ENCODE measurements at places on chromosomes 2 and 18.

DNA sequence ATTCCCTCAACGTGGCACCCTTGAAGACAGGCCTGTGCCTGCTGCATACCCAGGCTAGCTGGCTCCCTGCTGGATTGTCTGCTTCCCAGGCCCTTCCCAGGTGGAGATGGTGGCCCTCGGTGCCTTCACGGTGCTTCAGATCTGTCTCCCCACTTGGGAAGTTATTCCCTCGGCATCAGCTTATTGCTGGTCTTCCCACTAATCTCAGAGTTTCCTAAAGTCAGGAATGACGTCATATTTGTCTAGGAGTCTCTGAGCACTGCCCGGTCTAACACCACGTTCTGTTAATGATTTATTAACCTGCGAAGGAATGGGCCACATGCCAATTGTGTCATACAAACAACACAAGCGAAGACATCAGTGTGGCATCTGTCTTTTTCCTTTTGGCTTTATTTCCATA is 269.8 kb upstream of the ID2 start:
- DNase-seq: no peak

DNA sequence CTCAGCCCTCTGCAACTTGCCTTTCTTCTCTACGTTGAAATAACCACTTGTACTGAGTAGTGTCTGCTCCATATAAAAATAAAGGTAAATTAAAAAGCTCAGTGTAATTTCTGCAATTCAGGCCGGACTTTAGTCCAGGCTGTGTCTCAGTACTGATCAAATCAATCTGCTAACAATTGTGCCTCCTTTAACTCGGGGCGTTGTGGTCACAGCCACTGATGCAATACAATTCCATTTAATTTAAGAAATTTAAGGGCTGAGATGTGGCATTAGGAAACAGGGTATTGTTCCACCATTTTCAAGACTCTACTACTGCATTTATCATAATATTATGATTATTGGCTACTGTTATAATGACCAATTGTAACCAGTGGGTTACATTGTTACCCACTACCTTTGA is 60.0 kb upstream of the NPAS2 start:
- no peak for DNase-seq

GRCh38 chr2:233688341-233688740 is 4.3 kb upstream of the UGT1A6 start:
- DNase-seq: no peak

DNA sequence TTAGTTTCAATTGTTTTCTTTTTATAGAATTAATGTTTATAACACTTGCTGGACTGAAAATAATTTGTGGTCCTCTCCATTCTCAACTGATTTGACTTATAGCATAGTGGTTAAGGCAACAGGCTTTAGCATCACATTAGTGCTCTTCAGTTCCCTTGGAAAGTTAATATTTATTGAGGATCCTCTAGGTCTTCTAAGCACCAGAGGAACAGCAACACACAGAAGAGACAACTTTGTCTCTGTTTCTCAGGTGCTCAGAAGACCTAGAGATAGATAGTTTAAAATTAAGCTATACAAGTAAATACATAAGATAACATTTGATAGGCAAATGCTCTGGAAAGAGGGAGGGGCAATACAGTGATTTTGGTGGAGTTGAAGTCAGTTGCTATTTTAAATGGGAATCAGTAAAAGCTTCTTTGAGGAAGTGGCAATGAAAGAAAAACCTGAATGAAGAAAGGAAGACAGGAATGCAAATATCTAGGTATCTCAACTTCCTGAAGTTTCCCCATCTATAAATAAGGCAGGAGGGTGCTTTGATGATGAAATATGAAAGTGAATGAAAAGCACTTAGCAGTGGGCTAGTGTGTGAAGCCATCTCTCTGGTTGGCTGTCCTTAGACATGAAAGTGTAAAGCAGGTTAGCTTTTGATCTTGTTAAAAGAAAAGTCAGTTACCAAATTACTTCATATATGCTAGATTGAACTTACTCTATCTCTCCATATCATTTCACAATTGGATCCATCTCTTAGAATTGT is 7.9 kb downstream of the NEUROD1 start:
- no peak for DNase-seq

DNA sequence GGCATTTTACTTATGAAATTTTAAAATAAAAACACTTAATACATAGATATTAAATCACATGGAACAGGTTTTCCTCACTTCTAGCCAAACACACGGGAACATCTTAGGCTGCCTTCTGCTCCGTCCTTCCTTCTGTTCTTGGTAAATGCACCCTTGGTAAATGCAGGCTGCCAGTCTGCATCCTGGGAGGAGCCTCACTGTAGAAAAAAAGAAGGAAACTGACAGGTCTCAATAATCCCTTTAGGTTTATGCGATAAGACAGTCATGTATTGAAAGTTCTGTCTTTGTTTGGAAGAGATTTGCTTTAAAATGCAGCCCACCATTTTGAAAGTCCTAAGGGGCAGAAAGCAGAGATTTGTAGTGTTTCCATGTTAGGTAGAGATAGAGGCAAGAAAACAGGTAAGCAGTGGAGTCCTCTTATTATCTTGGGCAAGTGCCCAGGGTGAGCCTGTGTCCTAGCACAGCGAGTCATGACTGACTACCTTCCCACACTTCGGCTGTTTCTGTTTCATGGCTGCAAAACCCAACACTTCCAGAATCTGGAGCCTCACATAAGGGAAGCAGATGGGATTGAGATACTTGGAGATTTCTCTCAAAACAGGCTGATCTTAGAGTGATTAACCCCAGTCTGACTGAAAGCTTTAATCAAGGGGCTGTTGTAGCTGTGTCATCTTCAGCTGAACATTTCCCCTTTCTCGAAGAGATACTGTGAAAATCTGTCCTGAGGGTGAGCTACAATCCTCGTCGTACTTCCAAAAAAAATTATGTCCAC is 131.4 kb upstream of the MAP3K20 start:
- DNase-seq: no peak

DNA sequence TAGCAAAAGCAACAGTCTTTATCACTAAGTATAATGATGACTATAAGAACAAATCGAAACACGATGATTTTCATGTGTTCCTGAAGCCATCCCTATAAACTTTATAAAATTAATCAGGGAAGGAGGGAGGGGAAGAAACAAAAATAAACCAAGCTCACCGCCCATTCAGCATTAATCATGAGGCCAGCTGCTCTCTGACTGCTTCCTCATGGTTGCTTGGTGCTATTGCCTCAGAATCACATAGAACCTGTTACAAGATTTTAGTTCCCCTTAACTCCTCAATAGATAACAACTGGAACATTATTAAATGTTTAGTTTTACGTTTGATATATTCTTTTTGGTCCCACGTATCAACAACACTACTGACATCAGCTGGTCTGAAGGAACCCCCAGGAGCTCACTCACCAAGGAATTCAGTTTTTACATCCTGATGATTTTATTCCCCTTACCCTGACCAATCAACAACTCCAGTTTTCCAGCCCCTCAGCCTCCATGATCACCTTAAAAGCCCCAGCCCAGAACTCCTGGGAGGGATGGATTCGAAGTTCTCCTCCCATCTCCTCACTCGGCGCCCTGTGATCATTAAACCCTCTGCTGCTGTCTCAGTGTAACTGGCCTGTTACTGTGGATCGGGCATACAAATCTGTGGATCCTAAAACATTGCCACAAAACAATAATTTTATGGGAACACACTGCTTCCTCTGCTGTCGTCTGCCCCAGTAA is 10.6 kb upstream of the HNRNPLL start:
- DNase-seq: no peak

- DNase-seq: no peak
These were observed 153.6 kb downstream of the NCKAP5 start for GRCh38 chr2:133414486-133415209.

DNA sequence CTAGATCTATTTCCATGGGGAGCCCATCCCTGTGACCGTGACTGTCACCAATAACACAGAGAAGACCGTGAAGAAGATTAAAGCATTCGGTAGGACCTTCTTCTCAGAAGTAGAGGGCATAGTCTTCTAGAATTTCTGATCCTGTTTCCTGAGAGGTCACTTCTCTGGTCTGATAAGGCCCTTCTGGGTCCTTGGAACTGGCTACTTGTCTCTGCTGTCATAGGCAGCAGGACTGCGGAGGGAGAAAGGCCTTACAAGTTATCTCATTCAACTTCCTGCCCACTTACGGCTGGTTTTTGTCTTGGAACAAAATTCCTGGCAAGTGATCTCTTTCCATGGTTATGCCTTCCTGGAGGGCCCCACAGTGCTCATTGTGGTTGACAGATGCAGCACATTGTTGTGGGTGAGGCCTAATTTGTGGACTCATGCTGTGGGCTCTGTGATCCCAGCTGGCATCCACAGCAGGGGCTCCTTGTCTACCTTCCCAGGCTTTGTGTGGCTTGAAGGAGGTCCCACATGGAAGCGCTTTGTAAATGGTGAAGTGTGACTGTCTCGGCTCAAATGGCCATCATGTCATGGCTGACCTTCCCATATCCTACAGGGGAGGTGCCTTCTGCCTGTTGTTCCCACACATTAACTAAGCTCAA is 22.0 kb downstream of the SAG start:
- DNase-seq: no peak

DNA sequence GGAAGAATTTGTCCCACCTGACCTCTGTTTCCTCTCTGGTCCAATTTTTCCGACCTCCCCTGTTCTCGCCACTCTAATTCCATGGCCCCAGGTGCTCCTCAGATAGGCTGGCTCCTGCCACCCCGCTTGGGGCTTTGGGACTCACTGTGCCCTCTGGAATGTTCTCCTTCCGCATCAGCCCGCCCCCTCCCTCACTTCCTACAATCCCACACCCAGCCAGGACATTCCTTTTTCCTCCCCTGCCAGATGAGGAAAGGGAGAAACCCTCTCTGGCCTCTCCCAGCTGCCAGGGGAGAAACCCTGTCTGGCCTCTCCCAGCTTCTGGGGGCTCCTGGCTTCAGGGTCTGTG is 3.1 kb upstream of the OR6B2 start:
- no peak for DNase-seq

- DNase-seq: no peak
These were observed 98.3 kb downstream of the GATA6 start for GRCh38 chr18:22267697-22268096.

DNA sequence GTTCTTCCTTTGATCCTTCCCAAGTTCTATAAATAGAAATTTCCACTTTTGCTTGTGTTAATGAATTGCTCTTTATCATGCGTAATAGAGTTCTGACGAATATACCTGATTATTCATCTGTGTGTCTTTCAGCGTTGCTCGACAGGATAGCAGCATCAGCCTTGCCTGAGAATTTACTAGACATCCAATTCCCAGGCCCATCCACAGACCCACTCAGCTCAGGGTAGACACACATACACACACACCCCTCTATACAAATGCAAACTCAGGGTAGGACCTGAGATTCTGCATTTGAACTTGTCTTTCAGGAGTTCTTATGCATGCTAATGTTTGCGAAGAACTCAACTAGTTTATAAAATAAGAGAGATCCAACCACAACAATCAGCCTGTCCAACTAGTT is 343.4 kb upstream of the GYPC start:
- no peak for DNase-seq

GRCh38 chr2:138780446-138780880 is 273 bp upstream of the NXPH2 start:
- no peak for DNase-seq

- no peak for DNase-seq
These were observed 377.5 kb upstream of the PIK3C3 start for GRCh38 chr18:41577529-41577928.

DNA sequence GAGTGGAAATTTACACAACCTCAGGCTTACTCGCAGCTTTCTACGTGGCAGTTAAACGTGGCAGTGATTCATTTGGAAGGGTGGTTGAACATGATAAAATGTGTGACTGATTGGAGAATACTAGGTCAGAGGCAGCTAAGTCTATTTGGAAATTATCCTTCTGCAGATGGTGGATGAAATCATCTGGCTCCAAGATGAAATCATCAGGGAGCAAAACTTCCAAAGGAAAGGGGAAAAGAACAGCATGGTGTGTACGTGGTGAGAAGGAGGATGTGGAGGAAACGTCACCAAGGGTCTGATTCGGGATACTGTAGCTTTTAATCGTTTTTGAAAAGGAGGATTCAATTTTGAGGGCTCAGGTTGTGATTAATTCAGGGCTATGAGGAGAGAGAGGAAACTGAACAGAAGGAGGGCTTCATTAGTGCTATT is 47.9 kb downstream of the COL3A1 start:
- DNase-seq: no peak

DNA sequence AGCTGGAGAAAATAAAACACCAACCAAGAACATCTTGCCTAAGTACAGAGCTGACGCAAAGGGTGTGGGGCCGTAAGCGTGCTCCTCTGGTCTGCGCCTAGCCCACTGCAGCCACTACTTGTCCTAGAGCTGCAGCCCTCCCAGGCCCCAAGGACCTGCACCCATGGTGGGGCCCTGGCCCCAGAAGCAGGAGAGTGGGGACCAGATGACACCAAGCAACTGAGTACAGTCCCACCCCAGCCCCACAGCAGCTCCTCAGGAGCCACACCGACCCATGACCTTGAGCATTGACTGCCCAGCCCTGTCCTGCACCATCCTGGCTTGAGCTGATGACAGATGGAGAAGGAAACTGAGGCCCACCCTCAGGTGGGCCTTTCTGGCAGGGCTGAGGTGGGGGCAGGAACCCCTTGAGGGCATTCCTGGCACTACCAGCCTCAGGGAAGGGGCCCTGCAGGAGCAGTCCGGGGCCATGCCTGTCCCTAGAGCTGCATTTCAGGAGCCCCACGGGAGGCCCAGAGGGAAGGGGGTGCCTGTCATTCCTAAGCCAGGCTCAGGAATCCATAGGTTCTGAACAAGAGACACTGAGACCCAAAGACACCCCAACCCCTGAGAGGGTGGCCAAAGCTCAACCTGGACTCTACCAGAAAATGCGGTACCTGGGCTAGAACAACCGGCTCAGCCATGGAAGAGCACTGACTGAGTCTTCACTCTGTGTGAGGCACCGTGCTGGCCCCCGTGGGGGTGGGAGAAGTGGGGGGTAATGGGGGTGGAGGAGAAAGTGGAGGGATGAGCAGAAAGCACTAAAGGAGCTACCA is 4.9 kb downstream of the KIF1A start:
- DNase-seq: no peak

- no peak for DNase-seq
These were observed 186.1 kb upstream of the STON1 start for GRCh38 chr2:48343571-48344440.

DNA sequence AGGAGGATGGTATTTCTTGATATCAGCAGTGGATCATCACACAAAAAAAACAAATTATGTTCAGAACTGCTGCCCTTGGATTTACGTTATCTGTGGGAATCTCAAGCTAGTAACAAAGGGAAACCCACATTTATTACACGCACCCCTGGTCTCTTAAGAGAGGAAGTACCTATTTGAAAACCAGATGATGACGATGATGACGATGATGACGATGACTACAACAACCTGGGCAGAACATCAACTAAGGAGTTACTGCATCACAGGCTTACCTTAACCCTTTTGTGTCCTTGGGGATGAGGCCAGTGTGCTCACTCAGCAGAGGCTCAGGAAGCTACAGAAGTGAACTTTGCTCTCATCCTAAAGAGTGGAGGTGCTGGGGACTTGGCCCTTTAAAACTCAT is 169.4 kb downstream of the FSHR start:
- no peak for DNase-seq
